Stimulated activated CD4-positive, alpha-beta T cell treated with anti-CD3 and anti-CD28 coated beads, Interleukin-1b, Interleukin-23, amount 100 ng/mL, for 24 hours (primary cell): ENCODE measurements at places on chromosomes 7 and 10.

GRCh38 chr7:29000717-29001076, 42.6 kb upstream of the TRIL start:
- DNase-seq: no peak

DNA sequence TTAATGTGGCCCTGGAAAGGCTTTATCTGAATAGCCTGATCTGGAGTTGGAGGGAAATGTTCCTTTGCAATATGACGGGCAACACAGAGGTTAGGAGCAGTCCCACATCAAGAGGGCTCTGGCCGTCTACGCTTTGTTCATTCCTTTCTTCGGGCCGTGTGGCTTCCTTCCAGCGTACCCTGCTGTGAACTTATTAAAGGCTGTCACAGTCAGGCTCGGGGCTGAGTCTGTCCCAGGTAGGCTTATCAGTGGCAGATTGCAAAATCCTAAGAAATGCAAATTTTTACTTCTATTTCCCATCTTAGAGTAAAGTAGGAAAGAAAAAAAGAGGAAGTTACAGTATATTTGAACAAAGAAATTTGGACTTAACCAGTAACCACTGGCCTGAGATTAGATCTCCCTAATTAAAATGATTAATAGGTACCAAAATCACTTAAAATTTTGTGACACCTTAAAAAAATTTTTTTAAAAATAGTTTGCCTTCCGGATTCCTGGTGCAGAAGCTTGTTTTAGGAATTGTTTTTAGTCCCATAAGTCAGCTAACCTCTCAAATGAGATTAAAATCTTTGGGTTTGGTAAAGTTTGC, 453.1 kb upstream of the MKI67 start:
- DNase-seq: no peak

DNA sequence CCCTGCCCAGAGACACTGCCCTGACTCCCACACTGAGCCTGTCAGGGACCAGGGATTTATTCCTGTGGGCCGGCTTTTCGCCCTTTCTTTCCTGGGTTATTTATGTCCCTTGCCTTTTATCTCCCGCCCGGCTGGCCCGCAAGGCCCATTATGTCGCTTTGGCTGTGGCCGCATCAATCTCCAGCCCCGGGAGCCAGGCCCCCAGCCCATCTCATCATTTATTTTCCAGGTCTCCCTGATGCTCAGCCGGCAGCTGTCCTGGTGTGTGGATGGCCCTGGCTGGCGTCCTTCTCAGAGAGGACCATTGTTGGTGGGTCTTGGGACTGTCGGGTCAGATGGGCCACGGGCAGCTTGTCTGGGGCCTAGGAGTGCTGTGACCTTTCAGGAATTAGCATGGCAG, 82.3 kb downstream of the FAM241B start:
- no peak for DNase-seq

- no peak for DNase-seq
Measured at GRCh38 chr7:83835424-83835823, 186.5 kb upstream of the SEMA3E start.

DNA sequence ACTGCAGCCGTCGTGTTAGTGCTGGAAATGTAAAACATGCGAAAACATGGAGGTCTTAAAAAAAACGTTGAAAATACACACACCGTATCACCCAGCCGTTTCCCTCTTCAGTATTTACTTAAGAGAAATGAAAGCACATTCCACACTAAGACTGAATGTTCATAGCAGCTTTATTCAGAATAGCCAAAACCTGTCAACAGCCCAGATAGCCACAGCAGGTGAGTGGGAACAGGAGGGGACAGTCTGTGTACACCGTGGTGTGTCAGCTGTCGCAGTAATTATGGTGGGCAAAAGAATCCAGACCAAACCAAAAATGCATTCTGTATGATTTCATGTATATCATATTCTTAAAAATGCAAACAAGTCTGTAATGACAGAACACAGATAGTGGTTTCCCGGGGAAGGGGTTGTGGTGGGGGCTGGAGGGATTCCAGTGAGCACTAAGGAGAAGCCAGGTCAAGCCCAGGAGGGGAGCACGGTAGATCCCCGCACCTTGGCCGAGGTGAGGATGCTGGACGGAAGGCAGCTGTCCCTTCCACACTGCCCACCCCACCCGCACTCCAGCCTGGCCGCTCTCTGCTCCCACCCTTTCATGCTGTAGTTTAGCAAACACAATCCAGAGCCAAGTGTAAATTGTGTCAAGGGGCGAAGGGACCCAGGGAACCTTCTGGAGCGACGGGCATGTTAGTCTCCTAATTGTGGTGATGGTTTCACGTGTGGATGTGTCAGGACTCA, 123.6 kb downstream of the NKX6-2 start:
- no peak for DNase-seq

DNA sequence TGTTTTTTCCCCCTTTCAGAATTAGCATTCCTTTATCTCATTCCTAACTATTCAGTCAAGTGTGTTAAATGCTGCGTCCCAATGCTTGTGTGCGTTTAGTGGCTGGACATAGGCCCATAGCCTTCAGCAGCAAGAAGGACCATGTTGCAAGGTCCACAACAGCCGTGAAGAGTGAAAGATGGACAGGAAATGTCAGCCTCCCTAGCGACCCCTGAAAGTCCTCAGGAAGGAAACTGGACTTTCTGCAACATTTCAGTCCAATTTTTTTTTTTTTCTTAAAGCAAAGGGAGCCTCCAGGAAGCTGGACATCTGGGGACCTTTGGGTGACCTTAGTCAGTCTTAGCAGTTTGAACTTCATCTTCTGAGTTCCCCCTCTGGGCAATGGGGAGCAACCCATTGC, 550.7 kb upstream of the MGMT start:
- DNase-seq: no peak

- no peak for DNase-seq
Measured at GRCh38 chr10:89078724-89079672, 88.4 kb downstream of the FAS start.

GRCh38 chr7:130092598-130092997, 22.3 kb downstream of the KLHDC10 start:
- no peak for DNase-seq

DNA sequence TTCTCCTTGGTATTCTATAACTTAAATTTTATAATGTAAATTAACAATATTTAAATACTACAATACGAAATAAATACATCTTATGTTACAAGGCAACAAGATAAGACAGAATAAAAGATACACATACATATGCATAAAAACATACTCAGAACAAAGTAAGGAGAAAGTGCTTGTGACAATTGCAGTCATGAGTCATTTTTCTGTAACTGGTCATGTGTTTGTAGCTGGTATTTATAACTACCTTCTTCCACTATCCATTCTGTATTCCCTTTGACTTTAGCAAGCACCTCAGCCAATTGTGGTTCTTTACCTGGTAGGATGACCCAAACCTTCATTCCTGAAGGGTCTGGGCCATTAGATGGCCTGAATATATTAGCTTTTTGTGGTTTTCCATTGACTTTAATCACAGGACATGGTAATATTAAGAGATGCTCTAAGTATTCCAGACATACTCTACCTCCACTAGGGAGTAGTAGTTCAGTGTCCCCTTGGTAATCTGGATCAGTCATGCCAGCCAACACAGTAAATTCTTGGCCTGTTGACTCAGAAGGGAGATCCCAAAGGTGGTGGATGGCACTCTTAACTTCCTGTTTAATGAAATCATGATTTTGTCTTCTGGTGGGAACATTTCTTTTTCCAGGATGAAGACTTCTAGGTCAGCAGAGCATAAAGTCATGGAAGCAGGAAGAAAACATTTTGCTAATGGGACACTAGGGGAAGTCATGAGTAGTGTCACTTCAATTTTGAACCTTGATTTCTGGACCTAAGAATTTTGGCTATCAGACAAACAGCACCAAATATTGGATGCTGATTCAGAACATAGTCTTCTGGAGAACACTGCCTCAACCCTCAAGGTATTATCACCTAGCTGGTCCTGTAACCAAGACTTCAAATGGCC, 733.7 kb upstream of the IGFBP3 start:
- no peak for DNase-seq

GRCh38 chr7:139854124-139854511, 25.1 kb downstream of the TBXAS1 start:
- DNase-seq: no peak

GRCh38 chr7:114269714-114270113, 144.9 kb upstream of the FOXP2 start:
- DNase-seq: no peak

DNA sequence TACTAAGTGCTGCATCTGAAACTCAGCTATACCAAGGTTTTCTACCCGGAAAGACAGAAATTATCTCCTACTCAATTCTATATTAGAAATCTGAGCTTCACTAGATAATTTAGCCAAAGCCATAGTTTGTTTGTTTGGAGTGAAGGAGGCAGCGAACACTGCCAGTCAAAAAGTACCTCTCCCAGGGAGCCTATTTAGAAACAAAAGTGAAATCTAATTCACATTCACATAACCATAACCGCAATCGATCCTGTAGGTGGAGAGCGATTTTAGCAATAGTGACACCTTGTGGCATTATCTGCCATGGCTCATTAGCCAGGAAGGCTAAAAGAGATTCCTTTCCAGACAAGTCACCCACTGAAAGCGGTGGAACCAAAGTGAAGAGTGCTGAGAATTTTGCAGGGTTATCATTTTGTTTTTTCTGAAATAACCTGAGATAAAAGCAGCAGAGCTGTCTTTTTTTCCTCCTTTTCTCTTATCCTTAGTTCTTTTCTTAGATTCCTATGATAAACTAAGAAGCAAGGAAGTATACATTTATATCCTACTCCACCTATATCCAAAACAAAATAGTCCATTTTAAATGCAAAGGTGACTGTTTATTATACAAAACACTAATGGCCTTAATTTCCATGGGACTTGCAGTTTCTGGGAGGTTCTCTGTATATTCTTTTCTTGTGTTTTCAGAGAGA, 83.7 kb upstream of the BET1 start:
- DNase-seq: peak; percentile 17

DNA sequence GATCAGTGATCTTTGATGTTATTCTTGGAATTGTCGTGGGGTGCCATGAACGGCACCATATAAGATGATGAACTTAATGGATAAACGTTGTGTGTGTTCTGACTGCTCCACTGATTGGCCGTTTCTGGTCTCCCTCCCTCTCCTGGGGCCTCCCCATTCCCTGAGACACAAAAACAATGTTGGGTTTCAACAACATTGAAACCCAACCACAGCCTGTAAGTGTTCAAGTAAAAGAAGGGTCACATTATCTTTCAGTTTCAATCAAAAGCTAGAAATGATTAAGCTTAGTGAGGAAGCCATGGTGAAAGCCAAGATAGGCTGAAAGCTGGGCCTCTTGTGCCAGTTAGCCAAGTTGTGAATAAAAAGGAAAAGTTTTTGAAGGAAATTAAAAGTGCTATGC, 19.5 kb downstream of the EN2 start:
- no peak for DNase-seq

GRCh38 chr10:51010977-51011376, 63.3 kb upstream of the PRKG1 start:
- no peak for DNase-seq

- DNase-seq: no peak
Measured at GRCh38 chr10:69969977-69970376, 82.7 kb upstream of the MACROH2A2 start.

GRCh38 chr10:72567889-72568640, 57.8 kb downstream of the MICU1 start:
- DNase-seq: no peak

GRCh38 chr7:43118313-43118712, 5.9 kb downstream of the HECW1 start:
- DNase-seq: no peak
